Right ventricle myocardium superior (tissue), 1 donor: ENCODE measurements at places on chromosomes 4 and X. TPM values are rescaled to one million over a fixed set of nuclear protein-coding genes. Genes with fewer than 3 reads are reported as not detected.

The TDO2 gene
- total RNA-seq, result not detected

The BMPR1B gene
- 1.4 TPM for total RNA-seq

DNA sequence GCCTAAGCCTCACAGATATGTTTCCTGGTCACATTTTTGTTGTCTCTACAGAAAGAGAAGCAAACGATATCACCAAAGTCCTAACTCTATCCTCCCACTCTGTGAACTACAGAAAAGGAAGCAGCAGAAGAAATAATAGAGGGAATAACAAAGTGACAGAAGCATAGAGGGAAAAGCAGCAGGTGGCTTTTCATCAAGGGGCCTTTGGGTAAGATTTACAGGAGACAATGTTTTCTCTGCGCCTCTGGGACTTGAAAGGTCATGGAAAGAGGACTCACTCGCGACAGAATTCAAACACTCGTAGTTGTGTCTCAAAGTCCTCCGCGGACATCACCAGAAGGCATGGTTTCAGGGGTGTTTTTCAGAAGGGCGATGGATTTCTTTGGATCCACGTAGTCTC is 66.1 kb downstream of the SORBS2 start:
- no peak for DNase-seq

- DNase-seq, result no peak
Observed at GRCh38 chrX:63330681-63331080, 20.5 kb downstream of the SPIN4 start.

DNA sequence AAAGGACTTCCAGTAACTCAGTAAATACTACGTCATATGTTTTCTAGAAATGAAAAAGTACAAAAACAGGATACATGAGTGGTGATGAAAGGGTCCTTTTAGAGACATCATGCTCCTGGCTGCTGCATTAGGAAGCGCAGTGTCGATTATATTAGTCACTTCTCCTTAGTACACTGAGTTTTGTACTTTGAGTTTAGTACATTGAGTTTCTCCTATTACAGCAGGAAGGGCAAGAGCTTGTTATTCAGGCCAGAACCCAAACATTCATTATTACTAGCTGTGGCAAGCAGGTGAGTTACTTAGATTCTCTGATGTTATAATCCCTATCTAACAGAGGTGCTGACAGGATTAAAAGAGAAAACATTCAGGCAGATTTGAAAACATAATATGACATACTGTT is 21.3 kb downstream of the RPGR start:
- no peak for DNase-seq

GRCh38 chrX:48306175-48306574 is 50.3 kb downstream of the SSX3 start:
- DNase-seq, result no peak

DNA sequence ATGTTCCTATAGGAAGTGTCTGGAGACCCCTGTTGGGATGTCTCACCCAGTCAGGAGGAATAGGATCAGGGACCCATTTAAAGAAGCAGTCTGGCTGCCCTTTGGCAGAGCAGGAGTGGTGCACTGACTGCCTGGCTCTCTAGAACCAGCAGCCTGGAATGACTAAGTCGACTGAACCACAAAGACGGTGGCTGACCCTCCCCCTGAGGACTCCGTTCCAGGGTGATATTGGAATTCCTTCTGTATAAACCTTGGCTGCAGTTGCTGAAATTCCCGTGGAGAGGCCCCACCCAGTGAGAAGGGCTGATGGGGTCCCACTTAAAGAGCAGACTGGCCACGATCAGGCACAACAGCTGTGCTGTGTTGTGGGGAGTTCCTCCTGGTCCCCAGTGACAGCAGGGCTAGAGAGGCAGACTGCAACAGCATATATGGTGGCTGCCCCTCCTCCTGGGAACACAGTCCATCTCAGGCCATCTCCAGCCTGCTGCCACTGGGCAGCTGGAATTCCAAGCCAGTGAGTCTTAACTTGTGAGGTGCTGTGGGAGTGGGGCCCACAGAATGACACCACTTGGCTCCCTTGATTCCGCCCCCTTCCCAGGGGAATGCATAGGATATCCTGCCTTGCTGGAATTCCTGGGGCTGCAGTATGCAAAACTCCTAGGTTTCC is 41.8 kb upstream of the RLIM start:
- DNase-seq, result no peak

GRCh38 chr4:10715696-10716095 is 31.1 kb upstream of the CLNK start:
- no peak for DNase-seq

- DNase-seq, result peak; percentile 65
Observed at GRCh38 chrX:154750301-154751202, at the start of gene GAB3. TSS of gene GAB3 (minus strand) at chrX:154751077. CDS start at chrX:154751025, 52 bp downstream.

GRCh38 chr4:153018684-153019083 is 82.6 kb downstream of the FHDC1 start:
- DNase-seq, result no peak

- no peak for DNase-seq
Observed at GRCh38 chr4:121877041-121877773, 6.9 kb upstream of the BBS7 start.

DNA sequence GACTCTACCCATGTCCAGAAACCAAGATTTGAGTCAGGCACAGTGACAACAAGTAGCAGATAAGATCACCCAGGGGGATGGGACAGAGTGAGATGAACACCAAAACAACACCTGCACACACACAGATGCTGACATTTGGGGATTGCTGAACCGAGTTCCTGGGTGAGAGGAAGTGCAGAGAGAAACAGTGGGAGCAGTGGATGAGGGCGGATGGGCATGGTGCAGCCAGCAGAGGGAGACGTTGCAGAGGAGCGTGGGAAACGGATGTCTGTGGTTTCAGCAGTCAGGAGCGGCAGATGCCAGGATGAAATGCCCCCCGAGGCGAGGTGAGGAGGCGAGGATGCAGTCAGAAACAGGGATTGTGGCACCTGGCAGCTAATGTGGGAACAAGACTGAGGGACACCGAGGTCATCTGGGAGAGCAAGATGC is 78.6 kb upstream of the STS start:
- no peak for DNase-seq

DNA sequence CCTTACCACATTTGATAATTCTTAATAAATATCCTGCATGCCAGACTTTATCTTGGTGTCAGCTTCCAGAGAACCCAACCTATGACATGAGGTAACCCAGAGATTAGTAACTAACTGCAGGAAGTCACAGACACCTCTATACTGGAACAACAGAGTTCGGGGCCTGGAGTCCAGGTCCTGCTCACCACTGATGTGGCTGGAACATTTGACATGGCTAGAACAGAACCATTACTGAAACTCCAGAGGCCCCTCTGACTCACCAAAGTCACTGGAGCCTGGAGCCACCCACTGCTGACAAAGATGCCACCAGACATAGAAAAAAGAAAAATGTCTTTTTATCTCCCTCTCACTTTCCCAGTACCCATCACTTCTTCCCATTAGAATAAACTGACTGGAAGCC is 403.7 kb downstream of the MID1IP1 start:
- no peak for DNase-seq

DNA sequence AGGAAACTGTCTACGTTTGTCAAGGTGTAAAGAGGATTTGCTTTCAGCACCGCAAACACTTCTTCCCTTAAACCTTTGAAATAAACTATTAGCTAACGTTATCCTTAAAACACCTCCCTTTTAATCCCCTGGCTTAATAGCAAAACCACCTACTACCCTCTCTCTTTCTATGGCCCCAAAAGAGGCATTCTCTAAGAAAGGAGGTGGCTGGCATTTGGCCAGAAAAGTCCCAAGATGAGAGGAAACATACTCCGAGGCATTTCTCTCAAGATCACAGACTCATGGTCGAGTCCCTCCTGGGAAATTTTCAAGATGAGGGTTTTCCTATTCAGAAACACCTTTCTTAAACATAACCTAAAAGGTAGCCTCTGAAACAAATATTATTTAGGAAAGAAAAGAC is 60.6 kb upstream of the VCX3B start:
- DNase-seq, result no peak

DNA sequence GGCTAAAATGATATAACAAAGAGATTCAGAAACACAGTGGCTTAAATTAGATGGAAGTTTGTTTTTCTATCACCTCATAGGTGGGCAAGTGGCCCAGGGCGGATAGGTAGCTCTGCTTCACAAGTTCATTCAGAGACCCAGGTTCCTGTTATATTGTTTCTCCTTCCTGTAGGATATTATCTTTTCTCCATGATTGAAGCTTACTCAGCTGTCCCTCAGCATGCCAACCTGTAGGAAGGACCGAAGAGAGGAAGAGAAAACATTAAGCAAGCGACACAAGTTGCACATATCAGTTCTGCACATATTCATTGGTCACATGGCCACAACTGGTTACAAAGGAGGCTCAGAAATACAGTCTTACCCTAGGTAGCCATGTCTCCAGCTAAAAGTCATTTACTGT is 6.9 kb downstream of the KLHL5 start:
- DNase-seq, result no peak

GRCh38 chrX:149365061-149365460 is 140.0 kb downstream of the IDS start:
- DNase-seq, result no peak

GRCh38 chr4:140388015-140388414 is 14.6 kb downstream of the SCOC start:
- no peak for DNase-seq
